ENCODE measurements at places on chromosomes 2 and 18.

DNA sequence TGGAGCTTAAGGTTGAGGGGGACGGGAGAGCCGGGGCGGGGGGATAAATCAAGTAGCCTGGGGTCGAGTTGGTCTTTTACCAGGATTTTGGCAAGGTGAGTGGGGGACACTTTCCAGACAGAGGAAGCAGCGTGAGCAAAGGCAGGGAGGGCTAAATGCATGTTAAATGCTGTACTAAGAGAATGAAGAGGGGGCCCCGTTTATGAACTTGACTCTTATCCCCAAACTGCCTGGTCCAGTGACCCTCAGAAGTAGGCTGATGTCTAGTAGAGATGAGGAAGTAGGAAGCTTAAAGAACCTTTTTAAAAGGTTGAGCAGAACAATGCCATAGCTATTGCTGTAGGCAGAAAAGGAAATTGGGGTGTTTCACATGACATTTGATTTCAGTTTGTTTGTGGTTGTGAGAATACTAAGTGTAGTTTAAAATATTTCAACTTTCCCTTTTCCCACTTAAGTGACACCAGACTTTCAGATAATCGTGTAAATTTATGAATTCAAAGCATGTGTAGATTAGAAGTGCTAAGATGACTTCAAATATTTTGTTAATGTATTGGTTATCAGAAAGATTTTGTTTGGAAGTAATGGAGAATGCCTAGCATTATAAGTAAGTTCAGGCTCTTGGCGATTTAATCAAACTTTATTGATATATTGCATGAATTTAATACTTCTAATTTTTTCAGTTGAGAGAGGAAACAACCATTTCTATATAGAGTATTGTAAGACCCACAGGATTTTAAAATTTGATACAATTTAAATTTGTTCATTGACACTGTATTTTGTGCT lies 1.8 kb downstream of the REL start:
- peak; percentile 10 for DNase-seq

- no peak for DNase-seq
Measured at GRCh38 chr2:120862201-120863060, 126.8 kb downstream of the GLI2 start.

GRCh38 chr2:208713066-208713745 lies 306.6 kb downstream of the PTH2R start:
- DNase-seq = no peak

DNA sequence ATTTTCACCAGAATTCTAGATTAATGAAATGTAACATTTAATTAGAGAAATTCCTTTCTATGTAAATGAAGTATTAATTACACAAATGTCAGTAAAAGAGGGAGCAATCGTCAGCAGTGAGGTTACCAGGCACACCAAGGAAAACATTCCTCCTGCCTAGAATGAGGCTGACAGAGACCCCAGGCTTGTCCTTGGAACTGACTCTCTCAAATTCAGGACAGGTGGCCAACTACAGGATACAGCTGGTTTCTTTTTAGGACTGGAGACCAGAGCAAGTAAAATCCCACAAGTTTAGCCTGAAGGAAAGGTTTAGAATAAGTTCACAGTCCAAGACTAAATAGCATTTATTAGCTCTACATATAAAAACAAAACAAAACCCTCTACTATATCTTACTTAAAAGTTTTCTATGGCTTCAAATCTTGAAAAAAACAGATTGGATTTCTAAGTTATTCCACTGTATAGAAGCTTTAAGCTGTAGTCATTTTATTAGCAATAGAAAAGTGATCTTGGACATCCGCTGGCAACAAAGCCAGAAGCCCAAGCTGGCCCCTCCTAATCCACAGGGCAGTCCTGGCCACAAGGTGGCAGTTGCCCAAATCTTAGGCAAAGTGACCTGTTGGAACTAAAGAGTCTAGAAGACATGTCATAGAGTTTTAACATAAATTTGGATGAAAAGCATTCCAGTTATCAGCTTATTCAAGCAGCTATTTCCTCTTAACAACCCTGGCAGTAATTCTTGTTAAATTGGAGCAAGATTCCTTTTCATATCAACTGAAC lies 81.0 kb downstream of the SP3 start:
- DNase-seq = peak; percentile 36

DNA sequence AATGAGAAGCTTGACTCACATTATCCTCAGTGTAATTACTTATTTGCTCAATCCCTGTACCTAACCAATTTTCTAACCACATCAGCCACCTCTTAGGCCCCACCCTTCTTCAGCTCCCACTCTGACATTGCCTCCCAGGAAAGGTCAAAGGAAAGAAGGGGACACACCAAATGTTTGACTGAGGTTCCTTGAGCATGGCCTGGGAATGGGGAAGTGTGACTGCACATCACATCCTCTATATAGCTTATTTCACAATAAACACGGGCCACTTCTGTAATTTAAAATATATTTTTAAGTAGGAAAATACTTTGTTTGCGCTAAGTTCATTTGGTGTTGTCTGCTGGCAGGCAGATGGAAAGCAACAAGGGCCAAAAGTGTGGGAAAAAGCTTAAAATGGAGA lies 3.0 kb upstream of the FIGLA start:
- DNase-seq = no peak

GRCh38 chr2:65979446-65979845 lies 455.5 kb upstream of the MEIS1 start:
- DNase-seq = no peak

DNA sequence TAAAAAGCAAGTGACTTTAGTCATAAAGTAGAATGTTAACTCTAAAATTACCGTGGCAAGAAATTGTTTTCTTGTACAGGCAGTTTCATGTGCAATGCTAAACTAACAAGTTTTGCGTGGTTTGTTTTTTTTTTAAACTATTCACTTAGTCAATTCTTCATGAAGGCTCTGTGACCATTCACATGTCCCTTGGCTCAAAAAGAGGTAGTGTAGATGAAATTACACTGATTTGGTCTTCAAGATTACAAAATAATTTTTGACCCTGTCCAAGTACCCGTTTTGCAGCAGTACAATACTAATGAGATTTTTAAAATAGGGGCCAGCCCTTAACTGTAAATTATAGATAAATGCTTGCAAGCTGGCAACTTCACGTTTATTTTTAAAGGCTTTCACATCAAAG lies 1.3 kb downstream of the TMEM131 start:
- DNase-seq = no peak

DNA sequence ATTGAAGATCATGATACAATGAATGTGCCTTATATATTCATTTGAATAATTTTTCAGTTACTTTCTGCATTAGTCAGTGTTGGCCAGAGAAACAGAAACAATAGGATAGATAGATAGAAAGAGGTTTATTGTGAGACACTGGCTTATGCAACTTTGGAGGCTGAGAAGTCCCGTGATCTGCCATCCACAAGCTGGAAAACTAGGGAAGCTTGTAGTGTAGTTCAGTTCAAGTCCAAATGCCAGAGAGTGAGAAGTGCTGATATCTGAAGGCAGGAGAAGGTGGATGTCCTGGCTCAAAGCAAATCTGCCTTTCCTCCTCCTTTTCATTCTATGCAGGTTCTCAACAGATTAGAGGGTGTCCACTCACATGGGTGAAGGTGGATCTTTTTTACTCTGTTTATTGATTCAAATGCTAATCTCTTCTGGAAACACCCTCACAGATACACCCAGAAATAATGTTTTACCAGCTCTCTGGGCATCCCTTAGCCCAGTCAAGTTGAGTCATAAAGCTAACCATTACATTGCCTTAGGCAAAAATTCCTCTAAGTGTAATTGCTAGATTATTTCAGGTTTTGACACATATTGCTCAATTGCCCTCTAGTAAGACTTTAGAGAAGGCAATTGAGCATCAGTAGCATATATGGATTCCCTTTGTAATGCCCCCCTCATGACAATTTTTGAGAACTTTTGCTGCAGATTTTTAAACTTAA lies 341.4 kb downstream of the LPIN1 start:
- no peak for DNase-seq

DNA sequence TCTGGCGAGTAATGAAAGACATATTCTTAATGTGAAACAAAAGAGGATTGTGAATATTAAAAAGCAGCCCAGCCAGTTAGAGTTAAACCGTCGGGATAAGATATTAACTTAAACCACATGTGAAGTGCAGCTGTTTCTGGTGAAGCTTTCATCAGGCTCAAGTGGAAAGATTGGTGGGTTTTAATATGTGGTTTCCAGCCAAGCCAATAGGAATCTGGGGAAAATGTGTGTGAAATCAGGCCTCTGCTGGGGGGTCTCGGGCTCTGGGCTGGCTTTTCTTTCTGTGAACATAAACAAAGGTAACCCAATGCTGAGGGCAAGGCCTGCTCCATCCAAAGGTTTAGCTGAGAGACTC lies 279.6 kb downstream of the SLC4A3 start:
- DNase-seq = no peak

DNA sequence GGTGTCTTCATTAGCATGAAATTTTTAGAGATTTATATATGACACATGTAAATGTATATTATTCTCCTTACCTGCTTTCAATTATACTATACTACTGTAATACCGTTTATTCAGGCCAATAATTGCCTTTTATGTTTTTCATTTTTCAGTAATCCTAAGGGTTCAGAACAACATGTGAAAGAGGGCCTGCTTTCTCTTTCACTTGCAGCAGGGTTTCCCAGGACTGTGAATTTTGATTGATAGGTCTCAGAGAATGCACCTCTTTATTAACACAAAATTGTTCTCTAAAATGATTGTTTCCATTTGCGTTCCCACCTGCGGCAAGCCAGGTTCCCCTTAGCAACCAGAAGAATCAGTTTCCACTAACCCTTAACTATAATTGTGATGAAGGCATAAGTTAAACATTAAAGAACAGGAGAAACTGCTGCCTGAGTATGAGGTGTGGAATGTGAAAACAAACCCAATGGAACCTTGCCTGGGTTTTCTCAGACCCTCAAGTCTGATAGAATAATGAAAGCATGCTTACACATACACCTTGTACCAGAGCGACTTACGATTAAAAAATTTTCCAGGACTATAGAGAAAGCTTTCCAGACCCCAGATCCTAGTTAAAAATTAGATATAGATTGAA lies 1591.2 kb upstream of the LRRTM1 start:
- DNase-seq = no peak

DNA sequence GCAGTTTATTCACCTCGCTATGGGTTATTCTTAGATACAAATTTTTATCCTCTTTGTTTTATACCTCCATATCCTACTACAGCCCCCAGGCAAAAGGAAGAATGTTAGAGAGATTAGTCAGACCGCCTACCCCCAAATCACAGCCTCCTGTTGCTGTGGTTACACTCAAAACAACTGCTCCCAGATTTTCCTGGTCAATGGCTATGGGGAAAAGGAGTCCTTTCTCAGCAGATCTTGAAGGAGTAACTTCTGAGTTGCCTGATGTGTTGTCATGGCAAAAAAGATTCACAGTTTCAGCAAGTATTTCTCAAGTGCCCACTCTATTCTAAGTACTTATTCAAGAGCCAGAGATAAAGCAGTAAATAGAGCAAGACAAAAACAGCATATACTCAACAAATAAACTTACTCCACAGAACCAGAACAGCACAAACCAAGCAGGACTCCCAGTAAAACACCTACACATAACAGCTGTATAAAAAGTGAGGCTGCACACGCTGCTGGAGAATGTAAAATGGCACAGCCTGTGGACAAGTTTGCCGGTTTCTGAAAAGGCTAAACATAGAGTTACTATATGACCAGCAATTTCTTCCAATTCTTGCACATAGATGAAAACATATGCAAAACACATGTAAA lies 104.8 kb downstream of the NOL10 start:
- DNase-seq = no peak

DNA sequence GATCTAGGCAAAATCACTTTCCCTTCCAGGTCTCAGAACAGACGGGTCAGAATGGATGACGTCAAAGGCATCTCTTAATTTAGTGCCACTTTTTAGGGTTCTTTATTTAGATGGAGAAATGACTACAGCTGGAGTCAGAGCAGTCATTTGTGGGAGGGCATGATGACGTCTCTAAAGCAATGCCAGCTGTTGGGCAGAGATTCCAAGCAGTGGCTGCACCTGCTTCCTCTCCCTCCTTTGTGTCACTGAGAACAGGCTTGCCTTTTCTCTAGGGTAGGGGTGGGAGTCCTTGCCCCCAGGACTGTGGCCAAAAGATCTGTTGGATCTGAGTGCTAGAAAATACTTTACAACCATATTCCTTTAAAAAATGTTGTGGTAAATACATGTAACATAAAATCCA lies 28.7 kb upstream of the SKOR2 start:
- no peak for DNase-seq

DNA sequence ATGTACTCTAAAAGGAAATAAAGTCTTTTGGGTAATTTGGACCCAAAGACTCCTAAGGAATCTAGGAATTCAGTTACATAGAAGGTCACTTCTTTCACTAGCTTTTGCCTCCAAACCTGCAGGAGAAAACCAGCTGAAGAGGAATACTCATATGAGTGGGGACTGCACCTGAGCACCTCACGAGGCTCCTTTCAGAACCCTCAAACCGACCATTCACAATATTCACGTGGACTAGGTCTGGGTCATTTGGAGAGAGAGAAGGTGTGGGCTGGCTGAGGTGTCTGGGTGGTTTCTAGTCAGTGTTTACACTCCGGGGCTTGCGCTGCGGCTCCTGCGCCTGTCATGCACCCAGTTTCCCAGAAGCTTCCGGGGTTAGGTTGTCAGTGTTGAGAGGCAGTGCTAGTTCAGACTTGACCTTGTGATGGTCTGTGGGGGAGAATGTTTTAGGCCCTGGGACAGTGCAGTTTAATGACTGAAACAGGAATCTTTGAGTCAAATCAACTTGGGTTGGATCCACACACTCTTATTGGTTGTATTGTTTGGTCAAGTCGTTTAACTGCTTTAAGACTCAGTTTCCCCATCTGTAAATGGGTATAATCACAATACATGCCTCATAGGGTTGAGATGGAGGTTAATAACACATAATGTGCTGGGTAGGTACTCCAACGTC lies 78.4 kb downstream of the LIMS1 start:
- DNase-seq = no peak

DNA sequence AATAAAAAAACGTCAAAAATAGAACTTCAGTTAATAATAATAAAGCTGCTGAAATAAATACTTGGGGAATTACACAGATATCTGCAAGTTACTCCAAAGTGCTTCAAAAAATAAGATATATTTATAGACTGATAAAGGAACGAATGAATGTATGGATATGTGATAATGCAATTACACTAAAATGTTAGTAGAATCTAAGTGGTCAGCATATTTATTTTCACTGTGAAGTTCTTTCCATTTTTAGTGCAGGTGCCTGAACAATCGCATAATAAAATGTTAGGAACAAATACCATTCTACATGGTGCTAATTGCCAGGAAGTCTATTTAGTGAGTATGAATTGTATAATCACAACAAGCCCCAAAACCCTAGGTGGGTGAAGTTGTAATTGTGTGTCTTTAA lies 169.6 kb upstream of the RGPD4 start:
- DNase-seq = no peak

DNA sequence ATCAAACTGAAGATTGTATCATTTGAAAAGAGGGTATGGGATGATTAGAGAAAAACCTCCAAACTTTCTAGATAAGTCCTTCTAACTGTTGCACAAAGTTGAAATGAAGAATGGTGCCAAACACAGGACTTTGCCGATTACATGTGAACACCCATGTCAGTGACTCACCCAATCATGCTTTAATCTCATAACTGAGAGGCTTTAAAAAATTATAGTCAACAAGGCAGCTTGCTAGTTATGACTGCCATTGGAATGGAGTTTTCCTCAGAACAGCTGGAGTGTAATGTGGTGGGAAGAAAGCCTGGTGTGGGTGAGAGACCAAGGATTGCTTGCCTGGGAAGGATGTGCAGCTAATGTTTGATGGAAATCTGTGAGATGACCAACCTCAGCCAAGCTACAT lies 98.2 kb upstream of the ALPP start:
- DNase-seq = no peak
